ENCODE measurements at places on chromosomes 4 and X. TPM values are rescaled to one million over a fixed set of nuclear protein-coding genes. Genes with fewer than 3 reads are reported as not detected.

DNA sequence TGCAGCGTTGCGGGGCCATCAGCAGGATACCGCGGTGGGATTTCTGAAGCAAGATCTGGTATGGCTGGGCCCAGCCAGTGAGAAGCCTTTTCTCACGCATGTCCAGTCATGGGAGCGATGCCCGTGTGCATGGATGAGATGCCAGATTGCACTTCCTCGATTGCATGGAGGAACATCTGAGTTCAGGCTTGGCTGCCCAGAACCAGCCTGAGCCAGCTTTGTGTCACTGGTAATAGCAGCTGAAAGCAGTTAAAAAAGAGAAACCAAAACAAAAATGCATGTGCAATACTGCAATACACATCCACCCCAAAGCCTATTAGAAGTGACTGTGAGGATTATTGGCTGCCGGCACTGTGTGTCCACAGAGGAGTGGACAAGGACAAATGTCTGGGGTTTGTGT lies 59.3 kb downstream of the PSAPL1 start:
- H3K4me1 ChIP-seq = no peaks in the 10 kb centered on the region
- DNase-seq = no peak
- no peak overlapping the region for H3K27ac ChIP-seq
- no peak overlapping the region for H3K4me3 ChIP-seq
- H3K27me3 ChIP-seq = peaks cover 7% of the 10 kb centered on the region

GRCh38 chr4:25088093-25088952 lies 57.6 kb upstream of the LGI2 start:
- DNase-seq = no peak
- H3K4me1 ChIP-seq = peaks cover 14% of the 10 kb centered on the region
- no peak overlapping the region for H3K27ac ChIP-seq
- H3K36me3 ChIP-seq = no peaks in the 10 kb centered on the region

Gene MAGEC3
- not detected for total RNA-seq

Gene DUSP9
- not detected for total RNA-seq

GRCh38 chrX:141652286-141652685 lies 46.3 kb downstream of the SPANXD start:
- no peaks in the 10 kb centered on the region for H3K36me3 ChIP-seq
- H3K4me3 ChIP-seq = no peak overlapping the region

Data from activated CD4-positive, alpha-beta T cell treated with anti-CD3 and anti-CD28 coated beads, Interleukin-2, amount 10 ng/mL, durations not matched to agents 7 days and 5 days (primary cell).